ENCODE measurements at places on chromosomes 6 and 20.

DNA sequence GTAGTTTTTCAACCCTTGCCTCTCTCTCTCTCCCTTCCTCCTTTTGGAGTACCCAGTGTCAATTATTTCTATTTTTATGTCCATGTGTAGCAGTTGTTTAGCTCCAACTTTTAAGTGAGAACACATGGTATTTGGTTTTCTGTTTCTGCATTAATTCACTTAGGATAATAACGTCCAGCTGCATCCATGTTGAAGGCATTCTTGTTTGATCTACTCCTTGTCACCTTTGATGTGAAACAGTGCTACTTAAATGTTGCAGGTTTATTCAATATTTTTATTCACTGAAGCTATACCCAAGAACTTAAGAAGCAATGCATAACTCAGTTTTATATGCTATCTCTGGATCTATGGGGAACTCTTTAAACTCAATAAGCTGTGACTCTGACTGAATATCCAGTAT lies 465.2 kb upstream of the ADGRB3 start:
- no peak for DNase-seq

- peak; percentile 65 for DNase-seq
Measured at GRCh38 chr6:159042003-159042825, 2.6 kb downstream of the TAGAP start.

GRCh38 chr6:130140084-130140483 lies 82.7 kb downstream of the SAMD3 start:
- no peak for DNase-seq

GRCh38 chr6:167056370-167056769 lies 57.2 kb downstream of the CEP43 start:
- no peak for DNase-seq

DNA sequence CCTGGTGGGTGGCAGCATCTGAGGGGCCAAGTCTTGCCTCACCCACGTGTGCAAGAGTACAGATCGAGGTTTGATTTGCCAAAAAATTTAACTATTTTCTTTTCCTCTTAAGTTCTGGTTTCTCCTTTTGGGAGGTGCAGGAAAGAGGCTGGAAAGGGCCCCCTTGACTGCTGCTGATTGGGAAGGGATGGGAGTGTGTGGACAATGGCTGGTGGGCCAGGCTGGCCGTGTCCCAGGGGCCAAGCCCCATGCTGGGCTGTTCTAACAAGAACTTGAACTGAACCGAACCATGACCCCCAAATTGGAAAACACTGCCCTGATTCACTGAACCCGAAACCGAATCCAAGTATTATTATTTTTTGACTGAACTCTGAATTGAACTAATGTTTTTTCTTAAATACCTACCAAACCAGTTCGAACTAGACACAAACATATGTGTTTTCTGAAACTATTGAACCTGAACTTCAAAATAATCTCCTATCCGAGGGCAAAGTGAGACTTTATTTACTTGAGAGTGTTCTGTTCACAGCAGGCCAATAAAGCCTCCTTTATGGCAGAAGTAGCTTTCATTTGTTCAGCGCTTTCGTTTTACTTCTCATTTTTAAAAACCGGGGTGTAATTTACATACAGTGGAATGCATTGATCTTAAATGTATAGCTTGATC lies 91.2 kb downstream of the CDC5L start:
- no peak for DNase-seq

DNA sequence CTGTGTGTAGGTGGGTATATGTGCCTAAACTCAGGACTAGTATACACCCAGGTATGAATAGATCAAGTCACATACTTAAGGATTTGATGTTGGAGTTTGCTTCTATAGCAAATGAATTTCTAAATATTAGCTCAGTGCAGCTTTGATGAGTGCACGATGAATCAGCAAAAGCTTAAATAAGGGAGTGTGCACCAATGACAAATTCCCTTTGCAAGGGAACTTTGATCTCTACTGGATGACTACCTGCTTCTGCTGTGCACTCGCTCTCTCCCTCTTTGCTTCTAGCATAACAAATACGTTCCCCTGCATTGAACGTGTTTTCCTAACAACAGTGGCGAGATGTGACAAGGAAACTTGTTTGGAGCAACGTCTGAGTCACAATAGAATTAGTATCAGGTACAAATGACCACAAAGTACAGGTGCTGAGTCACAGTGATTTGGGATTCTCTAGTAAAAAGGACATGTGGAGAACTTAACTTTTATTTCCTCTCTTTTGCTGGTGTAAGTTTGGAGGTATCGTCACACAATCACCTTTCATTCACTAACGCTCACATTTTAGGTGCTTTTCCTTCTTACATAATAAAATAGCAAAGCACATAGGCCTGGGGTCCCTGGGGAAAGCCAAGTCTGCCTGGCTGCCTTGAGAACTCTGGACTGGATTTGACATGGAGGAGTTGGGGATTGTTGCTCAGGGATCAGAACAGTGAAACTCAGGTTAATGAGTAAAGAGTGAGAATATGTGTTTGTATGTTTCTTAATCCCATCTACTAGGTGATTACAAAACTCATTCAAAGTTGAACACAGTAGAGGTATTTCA lies 49.7 kb downstream of the KLHL31 start:
- DNase-seq: no peak

DNA sequence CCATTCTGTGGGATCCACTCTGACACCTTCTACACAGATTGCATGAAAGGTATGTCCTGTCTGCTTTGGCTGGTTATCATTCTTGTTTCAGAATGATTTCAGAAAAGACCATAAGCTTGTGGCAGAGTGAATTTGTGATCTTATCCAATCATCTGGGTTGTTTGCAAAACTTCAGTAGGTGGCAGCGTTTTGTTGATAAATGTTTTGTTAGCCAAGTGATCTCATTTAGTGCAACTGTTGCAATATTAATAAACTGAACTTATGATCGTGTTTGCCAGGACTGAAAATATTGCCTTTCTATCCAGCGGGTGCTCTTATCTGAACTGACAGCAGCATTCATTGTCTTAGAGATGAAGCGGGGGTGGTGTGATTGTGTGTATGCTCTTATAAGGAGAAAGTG lies 613.2 kb upstream of the NOX3 start:
- no peak for DNase-seq

GRCh38 chr6:45895569-45895968 lies 120.1 kb downstream of the CLIC5 start:
- DNase-seq: no peak

- DNase-seq: no peak
Measured at GRCh38 chr6:116328528-116328903, 42.2 kb upstream of the DSE start.
